Uterine smooth muscle cell (primary cell): ENCODE measurements at places on chromosomes 5 and 9. TPM values are rescaled to one million over a fixed set of nuclear protein-coding genes. Genes with fewer than 3 reads are reported as not detected.

The FGFR4 gene
- 0.62 and 0.66 TPM in 2 replicates for total RNA-seq

The FOXE1 gene
- total RNA-seq: not detected in 2 replicates

The DHFR gene
- 20.9 and 49.8 TPM in 2 replicates for total RNA-seq

The TRMT10B gene
- 4.2 TPM in 2 replicates for total RNA-seq

The C9orf153 gene
- total RNA-seq: 0.25 TPM in 1 of 2 replicates, not detected in the other

The CRB2 gene
- not detected in 2 replicates for total RNA-seq

The HINT2 gene
- total RNA-seq: 18.6 and 25.8 TPM in 2 replicates

The KCNMB1 gene
- total RNA-seq: under 0.01 TPM in 1 of 2 replicates, not detected in the other

The STPG3 gene
- total RNA-seq: not detected in 2 replicates

The HAVCR2 gene
- 0.25 and 0.44 TPM in 2 replicates for total RNA-seq

The PLEKHG4B gene
- total RNA-seq: under 0.01 TPM in 2 replicates

The SAPCD2 gene
- 7.1 and 18.6 TPM in 2 replicates for total RNA-seq

The HMCN2 gene
- total RNA-seq: under 0.01 TPM in 2 replicates

The TMEM203 gene
- total RNA-seq: 37.1 and 41.5 TPM in 2 replicates

The ARHGEF28 gene
- 25.8 and 49.0 TPM in 2 replicates for total RNA-seq

The RNF183 gene
- total RNA-seq: 0.37 TPM in 1 of 2 replicates, not detected in the other

The SLC36A2 gene
- total RNA-seq: not detected in 2 replicates

The FGF1 gene
- total RNA-seq: 3.4 and 4.0 TPM in 2 replicates

The STING1 gene
- 8.6 and 9.5 TPM in 2 replicates for total RNA-seq

The DMRT3 gene
- not detected in 2 replicates for total RNA-seq

The BASP1 gene
- total RNA-seq: 128 and 163 TPM in 2 replicates

The IPPK gene
- 12.1 and 19.7 TPM in 2 replicates for total RNA-seq

The IFNA8 gene
- not detected in 2 replicates for total RNA-seq

The ASPN gene
- 1.00 and 2.9 TPM in 2 replicates for total RNA-seq

The PCDHGB6 gene
- total RNA-seq: 2.4 and 2.9 TPM in 2 replicates

The GABRA6 gene
- total RNA-seq: not detected in 2 replicates

The RAPGEF1 gene
- total RNA-seq: 24.5 and 28.2 TPM in 2 replicates

The FRRS1L gene
- total RNA-seq: 0.22 and 2.5 TPM in 2 replicates

The SSNA1 gene
- total RNA-seq: 60.9 and 82.4 TPM in 2 replicates

The FCN2 gene
- not detected in 2 replicates for total RNA-seq

The ADAMTS12 gene
- total RNA-seq: 13.5 and 15.1 TPM in 2 replicates

The TSSK1B gene
- total RNA-seq: 0.11 and 0.12 TPM in 2 replicates

The PCSK5 gene
- total RNA-seq: 6.4 and 7.0 TPM in 2 replicates

The CCNB1 gene
- total RNA-seq: 133 and 504 TPM in 2 replicates

The TCF7 gene
- total RNA-seq: 0.37 and 2.0 TPM in 2 replicates

The ATG10 gene
- 7.6 and 11.4 TPM in 2 replicates for total RNA-seq

The PCDHB6 gene
- under 0.01 TPM in 2 replicates for total RNA-seq

The TLR4 gene
- total RNA-seq: 2.5 and 5.9 TPM in 2 replicates

The ANKRD31 gene
- 0.11 and 0.25 TPM in 2 replicates for total RNA-seq

The FAM200C gene
- 6.0 and 7.6 TPM in 2 replicates for total RNA-seq

The PRSS3 gene
- total RNA-seq: 22.4 and 82.3 TPM in 2 replicates

The DNAH5 gene
- 0.11 and 0.37 TPM in 2 replicates for total RNA-seq

The KDM4C gene
- total RNA-seq: 31.2 and 33.1 TPM in 2 replicates

The CORO2A gene
- total RNA-seq: 0.12 and 0.44 TPM in 2 replicates

The PRUNE2 gene
- 21.5 and 68.1 TPM in 2 replicates for total RNA-seq

The SHLD3 gene
- total RNA-seq: 4.4 and 5.0 TPM in 2 replicates

The IFNK gene
- total RNA-seq: 0.12 TPM in 1 of 2 replicates, not detected in the other

The RABEPK gene
- 32.1 and 35.3 TPM in 2 replicates for total RNA-seq

The WNK2 gene
- total RNA-seq: 0.11 and 0.25 TPM in 2 replicates

The SV2C gene
- under 0.01 TPM in 1 of 2 replicates, not detected in the other for total RNA-seq

The EIF4EBP3 gene
- 0.77 and 1.1 TPM in 2 replicates for total RNA-seq

The OTP gene
- under 0.01 TPM in 1 of 2 replicates, not detected in the other for total RNA-seq

The SHISAL2B gene
- total RNA-seq: 0.25 TPM in 1 of 2 replicates, not detected in the other
